Esophagus squamous epithelium (tissue), 5 donors: ENCODE measurements at places on chromosomes 13 and 19. TPM values are rescaled to one million over a fixed set of nuclear protein-coding genes. Genes with fewer than 3 reads are reported as not detected.

FCHO1 gene
- total RNA-seq = 3.1 TPM

ICAM1 gene
- 9.3 TPM for total RNA-seq

GRCh38 chr13:36453516-36453915 is 21.2 kb downstream of the CCNA1 start:
- DNase-seq = no peak

PLK5 gene
- not detected for total RNA-seq

- no peak for DNase-seq
These were observed 2.0 kb upstream of the SPACA6 start for GRCh38 chr19:51691074-51691583.

PRR19 gene
- total RNA-seq = 0.76 TPM

GRCh38 chr13:23960566-23961156 is 63.4 kb upstream of the C1QTNF9B start:
- DNase-seq = no peak

EBI3 gene
- 5.0 TPM for total RNA-seq

DNA sequence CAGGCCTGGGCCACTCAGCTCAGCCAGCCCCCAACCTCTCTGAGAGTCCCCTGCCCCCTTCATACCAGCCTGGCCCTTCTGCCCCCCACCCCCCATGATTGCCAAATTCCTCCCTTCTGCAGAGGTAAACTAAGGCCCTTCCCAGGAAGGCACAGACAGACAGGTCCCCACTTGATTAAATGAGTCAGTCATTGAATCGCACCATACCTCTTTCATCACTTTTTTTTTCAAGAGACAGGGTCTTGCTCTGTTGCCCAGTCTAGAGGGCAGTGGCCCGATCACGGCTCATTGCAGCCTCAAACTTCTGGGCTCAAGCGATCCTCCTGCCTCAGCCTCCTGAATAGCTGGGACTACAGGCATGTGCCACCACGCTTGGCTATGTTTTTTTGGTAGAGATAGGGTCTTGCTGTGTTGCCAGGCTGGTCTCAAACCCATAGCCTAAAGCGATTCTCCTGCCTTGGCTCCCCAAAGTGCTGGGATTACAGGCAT is 6.0 kb downstream of the PODNL1 start:
- DNase-seq = no peak

ZNF527 gene
- 2.4 TPM for total RNA-seq

GRCh38 chr19:31160336-31160926 is 188.8 kb downstream of the TSHZ3 start:
- no peak for DNase-seq

DNA sequence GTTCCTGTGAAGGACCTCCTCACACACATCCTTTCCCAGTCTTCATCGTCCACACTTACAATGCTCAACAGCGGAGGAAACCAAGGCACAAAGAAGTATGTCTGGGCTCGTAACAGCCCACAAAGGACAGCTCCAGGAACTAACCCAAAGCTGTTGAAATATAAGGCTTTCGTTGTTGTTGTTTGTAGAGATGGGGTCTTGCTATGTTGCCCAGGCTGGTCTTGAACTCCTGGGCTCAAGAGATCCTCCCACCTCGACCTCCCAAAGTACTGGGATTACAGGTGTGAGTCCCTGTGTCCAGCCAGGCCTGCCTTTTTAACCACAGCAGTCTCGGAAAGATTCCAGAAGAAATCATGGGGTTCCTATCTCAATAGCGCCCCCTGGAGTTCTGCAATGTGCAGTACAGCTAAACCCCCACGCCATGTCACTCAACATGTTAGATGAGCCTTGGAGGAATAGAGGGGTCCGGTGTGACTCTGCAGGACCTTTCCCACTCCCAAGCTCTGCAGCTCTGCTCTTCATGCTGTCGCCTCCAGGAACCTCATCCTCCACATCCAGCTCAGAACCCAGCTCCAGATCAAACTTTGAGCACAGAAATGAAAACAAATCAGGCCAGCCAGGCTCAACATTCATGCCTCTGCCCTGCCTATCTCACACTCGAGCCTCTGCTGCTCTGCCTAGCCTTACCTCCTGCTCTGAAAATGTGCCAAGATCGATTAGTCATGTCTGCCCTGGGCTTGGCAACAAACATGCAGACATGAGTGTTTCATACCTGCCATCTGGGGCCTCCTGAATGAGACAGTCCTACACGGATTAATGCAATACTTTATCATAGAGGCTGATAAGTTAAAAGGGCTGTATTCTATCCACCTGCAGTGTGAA is 7.5 kb downstream of the PLA2G4C start:
- no peak for DNase-seq
